Mesothelial cell of epicardium (in vitro differentiated cells): ENCODE measurements at places on chromosomes 11 and 22. TPM values are rescaled to one million over a fixed set of nuclear protein-coding genes. Genes with fewer than 3 reads are reported as not detected.

The ARHGAP42 gene
- 19.4 to 21.3 TPM (median 20.2 TPM) in 3 replicates for total RNA-seq

The NR1H3 gene
- total RNA-seq = 25.5 to 28.2 TPM (median 26.5 TPM) in 3 replicates

The VWA5A gene
- 13.4 to 14.2 TPM (median 14.2 TPM) in 3 replicates for total RNA-seq

DNA sequence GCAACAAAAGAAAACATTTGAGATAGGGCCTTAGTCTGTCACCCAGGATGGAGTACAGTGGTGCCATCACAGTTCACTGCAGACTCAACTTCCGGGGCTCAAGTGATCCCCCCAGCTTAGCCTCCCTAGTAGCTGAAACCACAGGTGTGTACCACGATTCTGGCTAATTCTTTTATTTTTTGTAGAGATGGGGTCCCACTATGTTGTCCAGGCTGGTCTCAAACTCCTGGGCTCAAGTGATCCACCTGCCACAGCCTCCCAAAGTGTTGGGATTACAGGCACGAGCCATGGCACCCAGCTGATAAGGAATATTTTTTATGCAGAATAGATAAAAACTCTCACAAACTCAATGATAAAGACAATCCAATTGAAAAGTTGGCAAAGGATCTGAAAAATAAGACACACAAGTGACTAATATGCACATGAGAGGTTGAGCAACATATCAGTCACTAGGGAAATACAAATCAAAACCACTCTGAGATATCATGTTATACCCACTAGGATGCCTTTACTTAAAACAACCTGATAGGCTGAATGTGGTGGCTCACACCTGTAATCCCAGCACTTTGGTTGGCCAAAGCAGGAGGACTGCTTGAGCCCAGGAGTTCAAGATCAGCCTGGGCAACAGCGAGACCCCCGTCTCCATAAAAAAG lies 33.9 kb upstream of the CLTCL1 start:
- H3K36me3 ChIP-seq = peaks cover 42% of the 10 kb centered on the region
- H3K27me3 ChIP-seq = no peaks in the 10 kb centered on the region
- DNase-seq = no peak
- H3K27ac ChIP-seq = no peak overlapping the region
- H3K4me3 ChIP-seq = no peak overlapping the region

GRCh38 chr11:11450744-11451362 lies 97.8 kb upstream of the CSNK2A3 start:
- no peak overlapping the region for H3K27ac ChIP-seq
- H3K36me3 ChIP-seq = no peaks in the 10 kb centered on the region
- no peak for DNase-seq
- H3K4me3 ChIP-seq = no peak overlapping the region

DNA sequence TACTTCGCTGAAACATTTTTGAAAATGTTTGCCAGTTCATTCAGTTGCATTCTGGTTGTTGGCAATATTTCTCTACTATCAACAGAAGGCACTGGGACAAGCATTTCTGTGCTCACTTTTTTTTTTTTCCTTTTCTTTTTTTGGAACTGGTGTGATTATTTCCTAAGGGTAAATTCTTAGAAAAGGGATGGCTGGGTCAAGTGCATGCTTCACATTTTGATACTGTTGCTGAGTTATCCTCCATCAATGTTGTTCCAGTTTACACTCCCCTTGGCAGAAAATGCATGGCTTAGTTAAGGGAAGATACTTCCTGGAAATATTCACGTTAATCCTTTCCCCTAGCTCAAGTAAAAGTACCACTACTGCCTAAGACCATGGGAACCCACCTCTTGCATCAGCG lies 81.8 kb downstream of the OSBP2 start:
- no peak overlapping the region for H3K4me3 ChIP-seq
- no peak for DNase-seq
- no peaks in the 10 kb centered on the region for H3K36me3 ChIP-seq
- peaks cover 2% of the 10 kb centered on the region for H3K4me1 ChIP-seq
- H3K27me3 ChIP-seq = no peaks in the 10 kb centered on the region

The SSTR3 gene
- 0.61 to 0.82 TPM (median 0.69 TPM) in 3 replicates for total RNA-seq

The PNPLA3 gene
- 5.7 to 6.2 TPM (median 6.1 TPM) in 3 replicates for total RNA-seq

- H3K27me3 ChIP-seq = no peaks in the 10 kb centered on the region
- H3K4me3 ChIP-seq = no peak overlapping the region
- DNase-seq = no peak
- peaks cover 6% of the 10 kb centered on the region for H3K36me3 ChIP-seq
- H3K27ac ChIP-seq = peak overlapping the region; percentile 39
These were observed 7.0 kb upstream of the SH3BP1 start for GRCh38 chr22:37632174-37633088.

GRCh38 chr11:56331861-56332491 lies 13.9 kb upstream of the OR8K1 start:
- no peaks in the 10 kb centered on the region for H3K36me3 ChIP-seq
- no peaks in the 10 kb centered on the region for H3K27me3 ChIP-seq
- H3K4me3 ChIP-seq = no peak overlapping the region
- no peak overlapping the region for H3K27ac ChIP-seq
- DNase-seq = no peak
- H3K4me1 ChIP-seq = peaks cover 25% of the 10 kb centered on the region

DNA sequence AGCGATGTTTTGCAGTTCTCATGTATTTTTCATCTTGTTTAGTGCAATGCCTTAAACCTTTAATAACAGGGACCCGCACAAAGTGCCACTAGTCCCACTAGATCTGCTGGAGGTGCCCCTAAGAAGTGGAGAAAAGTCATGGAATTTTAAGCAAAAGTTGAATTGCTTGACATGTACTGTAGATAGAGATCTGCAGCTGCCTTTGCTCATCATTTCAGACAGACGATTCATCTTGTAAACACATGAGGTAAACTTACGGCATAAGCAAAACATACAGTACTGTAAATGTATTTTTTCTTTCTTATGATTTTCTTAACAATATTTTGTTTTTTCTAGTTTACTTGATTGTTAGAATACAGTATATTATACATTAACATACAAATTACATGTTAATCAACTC lies 295.6 kb downstream of the CASP12 start:
- DNase-seq = no peak
- H3K4me3 ChIP-seq = no peak overlapping the region
- H3K4me1 ChIP-seq = peaks cover 5% of the 10 kb centered on the region
- no peaks in the 10 kb centered on the region for H3K27me3 ChIP-seq
- H3K27ac ChIP-seq = no peak overlapping the region
- H3K36me3 ChIP-seq = peaks cover 10% of the 10 kb centered on the region

DNA sequence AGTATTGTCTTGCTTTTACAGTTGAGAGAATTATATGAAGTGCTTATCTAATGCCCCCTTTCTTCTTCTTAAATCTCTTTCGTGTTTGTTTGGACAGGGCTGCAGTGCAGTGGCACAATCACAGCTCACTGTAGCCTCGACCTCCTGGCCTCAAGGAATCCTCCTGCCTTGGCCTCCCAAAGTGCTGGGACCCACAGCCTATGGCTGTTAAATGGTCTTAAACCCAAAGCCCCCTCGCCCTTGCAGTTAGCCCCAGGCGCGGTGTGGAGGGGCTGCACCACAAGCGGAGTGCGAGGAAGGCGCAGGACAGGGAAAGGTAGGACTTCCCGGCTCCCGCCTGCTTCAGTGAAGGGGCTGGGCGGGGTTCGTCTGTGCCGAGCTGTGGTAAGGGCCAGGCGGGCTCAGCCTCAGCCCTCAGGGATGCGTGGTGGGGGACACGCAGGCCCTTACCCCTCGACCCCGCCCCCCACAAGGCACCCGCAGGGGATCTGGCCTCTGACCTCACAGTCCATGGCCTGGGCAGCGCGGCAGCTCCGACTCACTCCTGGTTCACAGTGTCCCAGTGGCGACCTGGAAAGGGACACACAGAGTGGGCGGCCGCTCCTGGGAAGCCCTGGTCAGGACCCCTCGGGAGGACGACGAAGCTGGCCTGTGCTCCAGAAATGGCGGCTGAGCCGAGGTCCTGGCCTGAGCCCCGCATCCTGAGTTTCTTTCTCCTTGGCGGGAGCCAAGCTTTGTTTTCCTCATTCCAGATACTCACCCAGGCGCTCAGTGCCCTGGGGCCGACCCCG lies 24.5 kb downstream of the BID start:
- no peak overlapping the region for H3K27ac ChIP-seq
- H3K4me1 ChIP-seq = no peaks in the 10 kb centered on the region
- DNase-seq = no peak

- DNase-seq = no peak
- H3K27me3 ChIP-seq = no peaks in the 10 kb centered on the region
- H3K4me3 ChIP-seq = no peak overlapping the region
- H3K27ac ChIP-seq = no peak overlapping the region
These were observed 37.0 kb downstream of the SLC36A4 start for GRCh38 chr11:93160808-93161207.

- H3K27ac ChIP-seq = no peak overlapping the region
- DNase-seq = no peak
- H3K36me3 ChIP-seq = no peaks in the 10 kb centered on the region
- H3K4me1 ChIP-seq = peaks cover 55% of the 10 kb centered on the region
These were observed 58.4 kb upstream of the CSNK2A3 start for GRCh38 chr11:11411401-11411985.

The OR5F1 gene
- not detected in 3 replicates for total RNA-seq

GRCh38 chr11:47904048-47904447 lies 55.9 kb upstream of the NUP160 start:
- DNase-seq = no peak
- H3K27me3 ChIP-seq = no peaks in the 10 kb centered on the region
- no peaks in the 10 kb centered on the region for H3K36me3 ChIP-seq
- H3K27ac ChIP-seq = no peak overlapping the region

The OR4D9 gene
- not detected in 3 replicates for total RNA-seq

The SLC22A8 gene
- total RNA-seq = not detected in 3 replicates

DNA sequence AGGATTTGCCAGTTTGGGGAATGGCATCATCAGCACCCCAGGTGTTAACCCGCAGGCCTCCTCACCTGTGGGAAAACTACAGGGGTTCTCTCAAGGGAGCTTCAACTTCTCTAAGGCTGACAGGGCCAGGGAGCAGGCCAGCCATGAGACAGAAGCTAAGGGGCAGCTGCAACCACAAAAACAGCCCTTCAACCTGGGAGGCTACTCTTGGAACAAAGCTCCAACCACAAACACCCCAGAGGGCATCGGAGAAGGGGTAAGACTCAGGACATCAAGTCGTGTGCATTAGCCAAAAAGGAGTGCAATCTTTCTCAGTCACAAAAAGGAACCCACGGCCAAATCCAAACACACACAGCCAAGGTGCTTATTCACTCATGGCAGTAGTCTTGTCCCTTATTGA lies 103.0 kb downstream of the PLEKHA7 start:
- DNase-seq = no peak
- H3K27me3 ChIP-seq = no peaks in the 10 kb centered on the region
- no peaks in the 10 kb centered on the region for H3K36me3 ChIP-seq
- H3K4me3 ChIP-seq = no peak overlapping the region
- no peak overlapping the region for H3K27ac ChIP-seq

- H3K36me3 ChIP-seq = no peaks in the 10 kb centered on the region
- DNase-seq = no peak
- H3K27ac ChIP-seq = no peak overlapping the region
- H3K4me1 ChIP-seq = no peaks in the 10 kb centered on the region
These were observed 8.0 kb upstream of the OR52J3 start for GRCh38 chr11:5038341-5038740.
